ENCODE measurements at places on chromosomes 16 and 17.

DNA sequence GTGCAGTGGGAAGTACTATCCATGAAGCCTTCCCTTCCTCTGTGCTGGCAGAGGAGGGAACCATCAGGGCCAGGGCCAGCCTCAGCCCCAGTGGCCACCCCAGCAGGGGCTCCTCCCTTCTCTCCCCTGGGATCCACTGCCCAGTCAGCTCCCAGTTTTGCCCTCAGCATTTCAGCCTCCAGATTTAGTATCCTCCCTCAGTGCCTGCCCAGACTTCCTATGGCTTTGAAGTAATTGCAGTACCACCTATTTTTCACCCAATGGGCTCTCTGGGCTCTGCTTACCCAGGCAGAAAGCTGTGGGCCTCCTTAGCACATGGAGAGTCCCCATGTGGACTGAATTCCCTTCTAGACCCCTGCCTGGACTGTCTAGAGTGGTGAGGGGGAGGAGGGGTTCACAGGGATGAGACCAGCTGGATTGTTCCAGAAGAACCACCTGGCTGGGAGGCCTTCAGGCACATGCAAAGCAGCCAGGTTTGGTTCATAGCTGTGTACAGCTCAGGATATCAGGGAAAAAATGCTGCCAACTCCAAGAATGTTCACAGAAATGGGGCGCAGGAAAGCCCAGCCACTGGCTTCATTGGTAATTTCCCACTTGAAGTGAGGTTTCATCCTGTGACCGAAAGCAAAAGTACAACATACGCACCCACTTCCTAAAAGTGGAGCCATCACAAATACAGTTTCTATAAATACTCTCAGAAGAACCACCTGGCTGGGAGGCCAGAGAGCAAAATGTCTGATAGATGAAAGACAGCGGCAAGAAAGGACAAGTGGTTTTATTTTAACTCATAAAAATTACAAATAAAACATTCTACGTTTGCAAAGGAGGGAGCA, 15.2 kb upstream of the HERPUD1 start:
- no peak for DNase-seq

GRCh38 chr17:54899201-54899600, 1.5 kb upstream of the TOM1L1 start:
- no peak for DNase-seq

DNA sequence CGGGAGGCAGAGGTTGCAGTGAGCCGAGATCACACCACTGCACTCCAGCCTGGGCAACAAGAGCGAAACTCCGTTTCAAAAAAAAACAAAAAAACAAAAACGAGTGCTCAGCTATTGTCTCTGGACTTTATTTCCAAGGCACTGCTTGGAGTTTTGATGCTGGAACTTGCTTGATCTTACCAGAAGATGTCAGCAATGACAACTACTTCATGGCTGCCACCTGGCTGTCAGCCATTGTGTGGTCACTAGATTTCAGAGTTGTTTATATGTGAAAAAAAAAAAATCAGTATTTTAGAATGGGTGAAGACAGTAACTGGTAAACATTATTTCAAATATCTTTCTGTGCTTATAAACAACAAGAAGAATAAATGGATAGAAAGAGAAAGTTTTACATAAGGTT, 26.3 kb upstream of the OR4D1 start:
- DNase-seq, result peak; percentile 70

GRCh38 chr17:71850812-71851211, 270.0 kb upstream of the SOX9 start:
- no peak for DNase-seq

- DNase-seq, result peak; percentile 38
These were observed 1.5 kb downstream of the CDK12 start for GRCh38 chr17:39462631-39463375.

DNA sequence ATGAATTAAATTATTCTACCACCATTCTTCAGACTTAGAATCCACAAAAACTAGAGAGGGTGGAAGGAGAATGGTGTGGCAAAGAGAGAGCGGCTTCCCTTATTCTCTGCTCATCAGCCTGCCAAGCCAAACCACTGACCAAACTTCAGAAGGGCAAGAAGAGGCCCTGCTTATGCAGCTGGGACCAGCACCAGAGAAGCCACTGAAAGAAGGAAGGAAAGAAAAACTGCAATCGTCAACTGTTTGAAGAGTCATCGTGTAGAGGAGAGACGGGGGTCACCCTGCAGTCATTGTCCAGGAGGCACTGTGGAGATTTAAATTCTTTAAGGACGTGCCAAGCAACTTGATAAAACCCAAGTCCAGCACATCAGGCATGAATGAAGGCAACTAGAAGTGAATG, 15.6 kb downstream of the PMP22 start:
- DNase-seq, result no peak

GRCh38 chr16:77967054-77967904, 55.1 kb upstream of the CLEC3A start:
- no peak for DNase-seq

DNA sequence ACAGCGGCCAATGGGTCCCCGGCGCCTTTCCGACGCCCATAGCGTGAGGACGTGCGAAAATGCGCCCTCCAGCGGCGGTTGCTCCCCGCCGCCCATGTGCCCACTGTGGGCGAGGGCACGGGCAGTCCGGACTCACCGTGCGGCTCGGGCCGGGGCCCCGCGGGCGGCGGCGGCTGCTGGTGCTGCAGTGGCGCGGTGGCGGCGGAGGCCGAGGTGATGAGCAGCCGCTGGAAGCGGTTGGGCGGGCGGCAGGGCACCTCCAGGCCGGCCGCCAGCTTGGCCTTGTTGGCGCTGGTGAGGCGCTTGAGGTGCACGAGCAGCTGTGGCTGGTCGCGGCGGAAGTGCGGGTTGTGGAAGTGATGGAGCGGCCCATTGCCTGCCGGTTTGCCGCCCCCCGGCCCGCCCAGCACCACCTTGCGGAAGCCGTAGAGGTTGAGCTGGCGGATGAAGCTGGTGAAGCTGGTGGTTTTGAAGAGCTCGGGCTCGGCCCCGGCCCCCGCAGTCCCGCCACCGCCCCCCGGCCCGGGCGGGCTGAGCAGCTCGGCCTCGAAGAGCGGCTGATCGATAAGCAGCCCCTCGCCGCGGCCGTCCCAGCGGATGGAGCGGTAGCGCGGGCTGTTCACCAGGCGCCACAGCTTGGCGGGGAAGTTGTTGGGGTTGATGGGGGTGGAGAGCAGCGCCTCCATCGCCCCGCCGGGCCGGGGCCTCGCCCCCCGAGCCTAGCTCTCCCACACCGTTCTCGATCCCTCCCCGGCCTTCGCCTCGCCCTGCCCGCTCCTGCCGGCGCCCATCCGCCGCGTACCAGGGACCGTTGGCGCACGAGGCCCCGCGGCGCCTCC, at the start of gene HSF5:
Gene HSF5 (minus strand): TSS at position 820 of the 839 bp plus-strand sequence. CDS start 134 bp downstream, at position 686.
- no peak for DNase-seq

DNA sequence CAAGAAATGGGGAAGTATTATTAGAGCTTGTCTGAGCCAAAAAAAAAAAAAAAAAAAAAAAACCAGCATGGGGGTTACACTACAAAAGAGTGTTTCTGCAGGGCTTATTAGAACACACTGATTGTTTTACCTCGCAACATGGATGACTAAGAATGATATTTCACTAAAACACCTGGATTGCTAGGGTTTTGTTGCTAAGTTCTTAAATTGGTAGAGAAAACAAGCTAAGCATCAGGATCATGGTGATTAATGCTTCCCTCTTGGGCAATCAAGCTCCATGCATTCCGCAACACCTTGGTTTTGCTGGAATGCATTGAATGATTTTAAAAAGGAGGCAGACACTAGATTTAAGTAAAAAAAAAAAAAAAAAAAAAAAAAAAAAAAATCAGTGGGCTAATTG, 931.4 kb upstream of the CDH8 start:
- no peak for DNase-seq

DNA sequence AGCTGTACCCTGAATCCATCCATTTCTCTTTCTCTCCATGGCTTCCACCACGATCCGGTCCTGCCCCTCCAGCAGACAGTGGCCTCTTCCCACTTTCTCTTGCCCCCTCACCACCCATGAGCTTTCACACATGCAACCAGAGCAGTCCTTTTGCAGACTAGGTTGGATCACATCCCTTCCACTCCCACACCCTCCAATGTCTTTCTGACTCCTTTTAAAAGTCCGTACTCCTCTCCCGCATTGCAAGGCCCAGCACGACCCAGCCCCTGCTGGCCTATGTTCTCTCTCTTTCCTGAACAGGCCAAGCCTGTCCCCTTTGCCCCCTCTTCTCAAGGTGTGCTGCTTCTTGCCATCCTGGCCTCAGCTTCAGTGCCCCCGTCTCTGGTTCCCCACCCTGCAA, 22.5 kb upstream of the DNAI2 start:
- DNase-seq, result no peak

- DNase-seq, result peak; percentile 62
These were observed 16.3 kb upstream of the AURKB start for GRCh38 chr17:8226536-8227237.

GRCh38 chr17:7588553-7589203, 1.2 kb downstream of the SOX15 start:
- DNase-seq, result no peak
